HuH-7 (cell line): ENCODE measurements at places on chromosomes 4 and X.

GRCh38 chrX:56069299-56069931 is 162.7 kb upstream of the KLF8 start:
- DNase-seq = no peak

DNA sequence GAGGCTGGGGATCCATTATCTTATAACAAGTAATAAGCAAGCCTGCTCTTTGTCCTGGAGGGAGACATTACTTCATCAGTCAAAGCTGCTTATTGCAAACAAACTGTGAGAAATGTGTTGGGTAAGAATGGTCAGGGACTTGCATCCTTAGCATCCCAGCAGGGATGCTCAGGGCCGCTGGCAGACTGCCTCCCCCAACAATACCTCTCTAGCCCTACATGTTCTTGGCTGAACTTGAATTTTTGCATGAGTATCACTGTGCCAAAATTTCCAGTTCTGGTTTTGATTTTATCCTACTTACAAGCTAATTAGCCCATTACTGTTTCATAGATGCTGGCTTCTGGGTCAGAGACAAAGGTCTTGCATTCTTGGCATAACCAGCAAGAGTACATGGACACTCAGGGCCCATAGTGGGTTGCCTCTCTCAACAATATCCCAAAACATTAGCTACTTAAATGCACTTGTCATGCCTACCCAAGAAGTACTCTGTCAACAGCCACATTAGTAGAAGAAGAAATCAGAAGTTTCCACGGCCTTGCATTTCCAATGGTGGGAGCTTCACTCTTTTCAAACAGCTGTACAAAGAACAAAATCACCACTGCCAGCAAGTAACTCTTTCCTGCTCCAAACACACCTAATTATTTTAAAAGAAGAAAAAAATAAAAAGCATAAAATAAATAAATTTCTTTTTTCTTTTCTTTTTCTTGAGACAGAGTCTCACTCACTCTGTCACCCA is 41.9 kb upstream of the NEUROG2 start:
- no peak for DNase-seq

GRCh38 chr4:40530961-40531635 is 98.6 kb downstream of the RBM47 start:
- no peak for DNase-seq

DNA sequence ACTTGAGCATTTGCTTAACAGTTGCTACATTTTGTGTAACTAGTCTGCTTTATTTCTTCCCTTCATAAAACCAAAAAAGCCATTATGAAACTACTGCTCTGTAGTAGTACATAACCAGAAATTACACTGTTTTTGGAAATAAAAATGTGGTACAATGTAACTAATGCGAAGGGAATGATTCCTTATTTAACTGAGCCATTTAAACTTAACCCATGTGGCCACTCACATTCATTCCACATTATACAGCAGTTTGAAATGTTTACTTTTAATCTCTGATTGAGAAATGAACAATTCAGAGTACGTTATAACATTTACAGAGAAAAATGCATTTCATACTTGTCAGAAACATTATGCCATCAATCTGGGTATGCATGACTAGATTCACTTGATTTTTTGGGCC is 94.2 kb downstream of the NYX start:
- DNase-seq = no peak

DNA sequence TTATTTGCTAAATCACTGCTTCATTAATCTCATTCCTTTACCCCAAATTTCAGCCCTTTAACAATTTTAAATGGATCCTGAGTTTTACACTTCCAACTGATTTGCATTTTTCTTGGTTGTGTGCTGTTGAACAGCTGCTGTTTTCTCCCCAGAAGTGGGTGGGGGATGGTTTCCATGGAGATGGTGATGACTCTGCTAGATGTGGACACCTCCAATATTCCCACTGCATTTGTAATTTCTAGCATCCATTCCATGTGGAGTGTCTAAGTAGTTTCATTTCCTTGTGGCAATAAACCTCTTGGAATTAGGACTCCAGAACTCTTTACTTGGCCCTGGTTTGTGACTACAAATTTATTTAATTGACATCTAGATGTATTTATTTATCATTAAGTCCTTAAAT is 330.4 kb downstream of the GBA3 start:
- no peak for DNase-seq

DNA sequence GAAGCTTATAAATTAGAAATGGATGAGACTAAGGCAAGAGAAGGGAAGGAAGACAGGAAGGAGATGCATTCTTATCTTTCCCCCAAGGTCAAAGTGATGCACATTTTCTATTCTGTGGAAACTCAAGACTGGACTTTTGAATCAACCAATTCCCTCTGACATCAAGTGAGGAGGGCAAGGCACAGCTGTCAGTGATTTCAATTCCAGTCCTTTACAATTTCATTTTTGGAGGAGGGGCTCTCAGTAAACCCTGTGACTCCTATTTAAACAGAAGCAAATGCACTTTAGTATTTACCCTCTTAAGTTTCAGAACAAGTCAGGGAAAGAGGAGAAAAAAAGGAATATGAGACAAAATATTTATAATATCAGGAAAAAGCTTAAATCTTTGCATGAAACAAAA is 134.0 kb downstream of the MGST2 start:
- DNase-seq = no peak

GRCh38 chr4:138918169-138918869 is 97.3 kb upstream of the NOCT start:
- DNase-seq = no peak

GRCh38 chr4:125013891-125014290 is 300.9 kb upstream of the FAT4 start:
- no peak for DNase-seq

GRCh38 chrX:114591121-114591520 is 7.2 kb downstream of the HTR2C start:
- DNase-seq = no peak

GRCh38 chr4:141016117-141016798 is 117.0 kb downstream of the RNF150 start:
- DNase-seq = no peak

DNA sequence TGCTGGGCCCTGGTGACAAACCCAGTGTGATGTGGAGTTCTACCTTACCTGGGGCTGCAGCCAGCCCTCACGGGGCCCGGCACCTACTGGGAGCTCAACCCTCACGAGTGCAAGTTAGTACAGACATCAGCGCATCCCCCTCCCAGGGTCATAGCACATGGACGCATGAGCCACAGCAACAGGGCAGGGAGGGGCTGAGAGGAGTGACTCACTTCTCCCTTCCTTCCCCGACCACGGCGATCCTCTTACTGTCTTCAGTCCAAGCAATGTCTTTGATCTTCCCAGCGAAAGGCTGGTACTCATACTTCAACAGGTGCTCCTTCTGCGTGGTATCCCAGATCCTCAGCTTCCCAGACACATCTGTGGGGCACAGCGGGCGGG is 17.8 kb downstream of the WDR1 start:
- no peak for DNase-seq

DNA sequence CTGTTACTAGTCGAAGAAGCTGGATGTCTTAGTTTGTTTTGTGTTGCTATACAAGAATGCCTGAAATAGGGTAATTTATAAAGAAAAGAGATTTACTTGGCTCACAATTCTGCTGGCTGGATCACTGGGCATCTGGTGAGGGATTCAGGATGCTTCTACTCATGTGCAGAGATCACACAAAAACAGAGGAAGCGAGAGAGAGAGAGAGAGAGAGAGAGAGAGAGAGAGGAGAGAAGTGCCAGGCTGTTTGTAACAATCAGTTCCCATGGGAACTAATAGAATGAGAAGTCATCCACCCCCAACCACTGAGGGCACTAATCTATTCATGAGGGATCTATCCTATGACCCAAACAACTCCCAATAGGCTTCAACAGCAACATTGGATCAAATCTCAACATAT is 66.2 kb upstream of the FAM9A start:
- DNase-seq = no peak

GRCh38 chr4:168440442-168441264 is 39.6 kb downstream of the DDX60L start:
- DNase-seq = peak; percentile 59

DNA sequence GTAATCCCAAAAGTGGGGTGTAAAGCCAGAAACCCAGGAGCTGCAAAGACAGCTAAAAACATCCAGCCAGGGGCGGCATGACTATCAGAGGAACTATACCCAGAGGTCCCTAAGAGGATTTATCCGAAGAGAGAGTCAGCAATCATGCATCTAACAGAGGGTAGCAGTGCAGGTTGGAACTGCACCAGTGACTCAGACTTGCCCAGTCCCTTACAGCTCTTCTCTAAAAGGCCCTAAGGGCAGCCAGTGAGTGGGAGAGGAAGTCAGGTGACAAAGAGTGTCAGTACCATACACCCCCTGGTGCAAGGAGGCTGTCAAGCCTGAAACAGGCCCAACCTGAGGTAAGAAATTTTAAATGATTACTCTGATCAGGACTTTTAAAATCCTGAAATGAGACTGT is 88.1 kb downstream of the CAMK2D start:
- DNase-seq = no peak

DNA sequence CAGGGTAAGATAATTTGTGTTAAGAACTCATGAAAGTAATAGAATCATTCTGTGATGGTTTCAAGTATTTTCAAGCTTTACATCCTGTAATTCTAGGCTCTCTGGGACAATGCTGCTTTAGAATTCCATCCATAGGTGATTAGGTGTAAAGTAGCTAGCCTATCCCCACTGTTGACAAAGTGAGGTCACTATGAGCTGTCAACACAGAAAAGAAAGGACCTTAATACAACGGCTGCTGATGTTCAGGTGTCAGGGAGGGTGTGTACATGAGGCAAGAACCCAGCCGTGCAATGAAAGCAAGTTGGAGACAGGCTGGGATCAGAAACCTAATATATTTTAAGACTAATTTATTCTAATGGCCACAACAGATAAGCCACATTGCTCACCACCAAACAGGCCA is 36.8 kb upstream of the SH3RF1 start:
- DNase-seq = peak; percentile 32

DNA sequence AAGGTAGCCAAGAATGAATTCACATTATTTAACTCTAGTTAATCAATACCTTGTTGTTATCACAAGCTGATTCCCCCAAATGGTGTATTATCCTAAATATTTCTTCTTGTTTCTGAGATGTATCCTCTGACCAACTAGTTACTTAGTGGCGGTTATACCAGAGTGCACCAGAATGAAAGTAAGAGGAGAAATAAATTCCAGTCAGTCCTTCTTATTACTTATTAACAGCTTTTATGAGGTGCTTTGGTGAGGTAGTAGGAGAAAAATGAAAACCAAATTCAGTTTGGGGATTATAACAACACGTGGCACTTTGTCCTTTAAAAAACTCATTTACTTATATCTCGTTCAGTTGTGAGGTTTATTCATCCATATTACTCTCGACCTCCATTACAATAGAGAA is 101.9 kb downstream of the AMMECR1 start:
- no peak for DNase-seq

DNA sequence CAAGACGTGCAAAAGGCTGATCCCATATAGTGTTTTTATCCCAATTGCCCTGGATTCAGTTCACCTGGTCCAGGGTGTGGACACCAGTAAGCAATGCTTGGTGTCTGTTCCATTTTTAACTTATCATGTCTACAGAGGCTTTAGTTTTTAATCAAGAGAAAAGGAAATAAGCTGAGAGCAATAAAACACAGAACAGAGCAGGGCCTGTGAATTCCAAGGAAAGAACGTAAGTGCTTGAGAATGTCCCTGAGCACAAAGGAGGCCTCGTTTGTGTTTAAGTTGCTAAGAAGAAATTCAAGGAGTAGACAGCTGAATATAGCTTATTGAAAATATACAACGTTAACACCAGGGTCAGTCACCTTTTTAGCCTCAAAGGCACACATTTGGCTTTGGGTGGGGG is 191.3 kb downstream of the GPC3 start:
- no peak for DNase-seq

- DNase-seq = peak; percentile 40
Observed at GRCh38 chrX:100731441-100732281, at the start of gene SYTL4. SYTL4 (minus strand) TSS chrX:100732121; CDS start chrX:100702037, 30,084 bp downstream.

- DNase-seq = peak; percentile 4
Observed at GRCh38 chrX:72381439-72382201, 75.9 kb upstream of the CITED1 start.

- DNase-seq = peak; percentile 50
Observed at GRCh38 chr4:6470502-6471306, 1.7 kb downstream of the PPP2R2C start.

- no peak for DNase-seq
Observed at GRCh38 chr4:124183926-124184325, 528.6 kb downstream of the ANKRD50 start.

GRCh38 chr4:39873823-39874222 is 103.9 kb downstream of the PDS5A start:
- no peak for DNase-seq

GRCh38 chr4:38865445-38865844 is 2.2 kb upstream of the FAM114A1 start:
- peak; percentile 21 for DNase-seq

DNA sequence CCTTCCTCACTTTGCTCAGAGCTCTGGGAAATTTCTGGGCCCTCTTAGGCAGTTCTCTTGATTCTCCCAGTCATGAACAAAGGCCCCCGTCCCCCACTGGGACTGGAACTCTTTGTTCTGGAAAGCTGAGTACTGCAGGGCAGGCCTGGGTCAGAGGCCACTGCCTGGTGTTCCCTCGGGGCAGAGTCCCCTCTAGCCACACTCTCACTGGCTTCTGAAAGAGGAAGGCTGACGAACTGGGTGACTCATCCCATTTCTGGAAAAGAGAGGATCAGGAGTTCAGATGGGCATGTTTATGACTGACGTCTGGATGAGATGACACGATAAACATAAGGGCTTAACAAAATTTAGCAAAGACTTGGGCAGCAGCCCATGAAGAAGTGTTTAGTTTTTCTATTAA is 47.7 kb downstream of the DDX3X start:
- DNase-seq = peak; percentile 34

GRCh38 chr4:183424109-183424744 is 20.2 kb upstream of the CDKN2AIP start:
- no peak for DNase-seq

DNA sequence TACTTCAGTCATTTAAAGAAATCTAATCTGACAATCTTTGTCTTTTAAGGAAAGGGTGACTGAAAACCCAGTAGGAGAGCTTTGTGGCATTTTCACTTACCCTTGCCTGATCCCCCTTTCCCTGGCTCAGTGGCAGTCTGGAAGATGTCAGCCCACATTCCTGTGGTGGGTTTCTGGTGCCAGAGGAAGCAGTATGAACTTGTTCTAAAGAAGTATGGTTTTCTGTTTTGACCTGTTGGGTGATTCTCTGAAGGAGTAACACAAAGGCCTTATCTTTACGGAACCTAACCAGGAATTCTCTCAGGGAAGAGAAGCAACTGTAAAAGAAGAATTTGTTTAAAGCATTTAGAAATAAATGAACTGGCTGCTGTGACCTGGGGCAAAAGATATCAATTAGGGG is 41.9 kb downstream of the BMP15 start:
- no peak for DNase-seq

- no peak for DNase-seq
Observed at GRCh38 chr4:44716597-44716996, 9.8 kb downstream of the GNPDA2 start.

DNA sequence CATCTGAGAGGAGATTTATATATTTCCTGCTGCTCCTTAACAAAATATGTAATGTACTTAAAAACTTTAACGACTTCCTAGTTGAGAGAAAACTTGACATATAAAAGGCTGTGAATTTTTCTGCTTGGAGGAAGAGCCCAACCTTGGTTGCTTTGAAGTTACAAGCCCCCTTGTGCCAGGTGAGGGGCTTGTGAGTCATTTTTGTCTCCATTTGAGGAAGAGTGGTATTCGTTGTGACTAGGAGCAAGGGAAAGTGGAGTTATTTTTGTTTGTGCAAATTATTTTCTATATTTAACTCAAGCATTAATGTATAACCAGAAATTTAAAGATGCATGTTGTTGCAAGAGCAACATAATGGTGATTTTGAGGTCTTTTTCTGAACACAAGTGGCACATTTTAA is 99.0 kb upstream of the DDX3X start:
- DNase-seq = no peak

GRCh38 chrX:5971300-5971699 is 257.4 kb downstream of the NLGN4X start:
- no peak for DNase-seq
